ENCODE measurements at places on chromosomes 11 and 22.

- DNase-seq: no peak
Observed at GRCh38 chr22:38953091-38953490, 4.3 kb upstream of the APOBEC3A start.

- no peak for DNase-seq
Observed at GRCh38 chr11:2685051-2685450, 14.7 kb downstream of the KCNQ1OT1 start.

DNA sequence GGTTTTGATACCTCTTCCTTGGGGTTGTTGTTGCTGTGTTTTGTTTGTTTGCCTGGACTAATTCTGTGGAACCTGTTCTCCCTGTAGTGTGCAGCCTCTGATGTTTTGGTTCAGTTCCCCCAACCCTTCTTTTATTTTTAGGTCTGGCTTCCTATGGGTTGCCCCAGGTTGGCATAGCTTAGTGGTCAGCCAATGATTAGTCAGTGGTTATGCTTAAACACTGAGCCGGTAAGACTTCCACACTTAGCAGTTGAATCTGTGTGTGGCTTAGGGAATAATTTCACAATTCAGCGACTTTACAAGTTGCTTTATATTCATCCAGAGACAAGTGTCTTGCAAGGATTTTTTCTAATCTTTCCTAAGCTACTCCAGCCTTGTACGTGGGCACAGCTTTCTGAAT lies 78.6 kb upstream of the CLPB start:
- DNase-seq: no peak

- no peak for DNase-seq
Observed at GRCh38 chr22:41488596-41489385, 19.9 kb downstream of the ACO2 start.

DNA sequence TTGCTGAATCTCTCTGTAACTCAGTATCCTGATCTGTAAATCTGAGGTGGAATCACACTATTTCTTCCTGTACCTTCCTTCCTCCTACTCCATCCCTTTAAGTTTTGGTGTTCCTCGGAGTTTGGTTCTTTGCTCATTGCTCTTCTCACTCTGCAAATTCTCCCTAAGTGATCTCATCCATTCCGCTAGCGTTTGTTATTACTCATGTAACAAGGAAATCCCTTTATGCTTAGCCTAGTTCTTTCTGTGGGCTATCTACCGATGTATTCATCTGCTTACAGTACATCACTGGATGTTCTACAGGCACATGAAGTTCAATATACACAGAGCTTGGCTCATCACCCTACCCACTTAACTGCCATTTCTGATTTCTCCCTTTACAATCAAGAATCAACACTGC lies 1.6 kb upstream of the CEP295 start:
- no peak for DNase-seq

DNA sequence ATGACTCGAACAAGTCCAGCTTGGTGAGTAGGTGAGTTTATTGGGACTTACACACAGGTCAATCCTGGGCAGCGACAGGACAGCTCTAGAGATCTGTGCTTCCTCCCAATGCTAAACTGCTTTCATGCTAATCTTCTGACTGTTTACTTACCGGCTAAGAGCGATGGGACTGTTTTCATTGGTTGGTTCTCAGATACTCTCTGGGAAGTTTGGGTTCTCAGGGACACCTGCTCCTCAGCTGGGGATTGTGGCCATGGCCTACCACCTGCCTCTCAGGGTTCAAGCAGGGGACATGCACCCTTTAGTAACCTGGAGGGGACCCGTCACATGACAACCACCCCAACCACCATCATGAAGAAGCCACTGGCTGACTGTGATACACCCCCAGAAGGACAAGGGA lies 13.1 kb downstream of the APOL2 start:
- DNase-seq: no peak

GRCh38 chr11:128187835-128188234 lies 399.5 kb downstream of the ETS1 start:
- DNase-seq: no peak

GRCh38 chr11:27938011-27938410 lies 169.9 kb downstream of the KIF18A start:
- DNase-seq: no peak

GRCh38 chr11:12930850-12931249 lies 78.3 kb upstream of the RASSF10 start:
- no peak for DNase-seq

Data from NCI-H1092 (cell line).